ENCODE measurements at places on chromosomes 2 and 18. TPM values are rescaled to one million over a fixed set of nuclear protein-coding genes. Genes with fewer than 3 reads are reported as not detected.

- peak; percentile 34 for DNase-seq
These were observed 322.0 kb downstream of the PRKCE start for GRCh38 chr2:45973426-45973825.

DNA sequence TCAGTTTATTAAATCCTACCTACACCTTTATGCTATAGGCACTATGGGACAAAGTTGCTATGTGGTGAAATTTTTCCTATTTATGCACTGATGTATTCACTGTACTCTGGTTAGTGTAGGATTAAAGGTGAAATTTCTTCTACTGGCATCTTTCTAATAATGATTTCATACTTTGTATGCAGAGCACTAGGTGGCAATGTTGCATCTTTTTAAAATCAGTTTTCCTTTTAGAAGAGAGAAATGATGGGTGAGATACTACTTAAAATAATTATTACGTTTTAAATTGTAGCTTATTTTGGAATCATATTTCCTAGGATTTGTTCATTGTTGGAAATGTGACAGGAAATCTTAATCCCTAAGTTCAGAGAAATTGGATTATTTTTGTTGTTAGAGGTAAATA lies 150.9 kb downstream of the CD8B2 start:
- no peak for DNase-seq

DNA sequence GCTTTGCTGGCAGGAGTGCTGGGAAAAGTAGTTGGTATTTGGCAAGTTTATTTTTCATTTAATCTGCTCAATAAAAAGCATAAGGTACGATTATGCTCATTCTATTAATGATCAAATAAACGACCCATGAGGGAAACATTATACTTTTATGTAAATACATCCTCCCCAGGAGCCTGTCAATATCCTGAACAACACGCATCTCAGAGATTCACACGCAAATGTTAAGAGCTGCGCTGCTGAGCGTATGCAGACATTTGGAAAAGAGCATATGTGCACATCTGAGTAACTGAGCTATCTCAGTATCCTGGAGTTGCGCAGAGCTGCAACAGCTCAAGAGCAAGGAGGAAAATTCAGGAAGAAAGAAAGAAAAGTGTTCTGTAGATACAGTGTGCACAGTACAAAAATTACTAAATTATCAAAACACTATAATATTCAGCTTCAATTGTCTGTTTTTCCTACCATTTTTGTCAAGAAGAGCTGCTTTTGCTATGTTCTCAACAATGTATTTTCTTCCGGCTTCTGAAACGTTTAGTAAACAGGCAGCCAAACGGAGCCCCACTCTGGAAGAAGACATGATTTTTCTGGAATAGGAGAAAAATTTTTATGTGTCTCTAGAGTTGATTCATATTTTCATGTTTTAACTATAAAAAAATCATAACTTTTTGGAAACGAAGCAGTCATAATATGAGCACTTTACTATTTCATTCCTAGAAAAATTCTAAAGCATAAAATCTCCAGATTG lies 2.4 kb downstream of the FTCDNL1 start:
- no peak for DNase-seq

- DNase-seq, result no peak
These were observed 104.0 kb downstream of the CYRIA start for GRCh38 chr2:16561676-16562075.

GRCh38 chr2:178227187-178227586 lies 32.9 kb downstream of the OSBPL6 start:
- no peak for DNase-seq

- DNase-seq, result no peak
These were observed 755.7 kb upstream of the HS6ST1 start for GRCh38 chr2:129074298-129074920.

- no peak for DNase-seq
These were observed 24.1 kb downstream of the ENOSF1 start for GRCh38 chr18:688323-688722.

DNA sequence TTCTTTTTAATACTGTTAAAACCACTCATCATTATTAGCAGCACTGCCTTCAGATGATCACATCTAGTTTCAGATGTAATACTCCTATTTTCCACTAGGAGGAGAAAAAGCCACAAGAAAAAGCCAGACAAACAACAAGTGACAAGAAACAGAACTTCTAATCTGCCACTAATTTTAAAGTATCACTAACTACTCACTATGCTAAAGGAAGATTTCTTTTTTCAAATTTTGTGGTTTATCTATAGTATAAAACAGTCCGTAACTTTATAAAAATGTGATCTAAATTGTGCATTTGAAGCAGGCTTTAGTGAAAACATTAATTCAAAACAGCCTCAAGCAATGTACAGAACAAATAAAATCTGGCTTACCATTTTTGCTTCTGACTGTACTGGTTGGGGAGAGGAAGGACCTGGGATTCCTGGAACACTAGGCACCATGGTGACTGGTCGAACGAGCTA lies 56.8 kb downstream of the ATF2 start:
- DNase-seq, result peak; percentile 21

DNA sequence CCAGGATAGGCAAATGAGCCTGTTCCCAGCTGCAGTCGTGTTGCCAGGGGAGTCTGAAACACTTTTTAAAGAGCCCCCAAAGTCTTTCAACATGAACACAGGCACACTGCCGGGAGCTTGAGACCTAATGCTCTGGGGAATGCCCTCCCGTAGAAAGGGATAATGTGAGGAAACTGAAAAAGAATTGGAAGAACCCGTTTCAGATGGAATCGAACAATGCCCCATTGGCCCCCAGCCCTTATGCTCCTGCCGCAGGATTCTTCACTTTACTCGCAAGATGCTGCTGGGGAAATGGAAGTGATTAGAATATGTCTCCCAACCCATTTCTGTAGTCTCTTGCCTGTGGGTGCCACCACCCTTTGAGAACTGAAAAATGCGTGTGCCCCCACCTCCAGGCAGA lies 136.3 kb upstream of the GATA6 start:
- DNase-seq, result no peak

DNA sequence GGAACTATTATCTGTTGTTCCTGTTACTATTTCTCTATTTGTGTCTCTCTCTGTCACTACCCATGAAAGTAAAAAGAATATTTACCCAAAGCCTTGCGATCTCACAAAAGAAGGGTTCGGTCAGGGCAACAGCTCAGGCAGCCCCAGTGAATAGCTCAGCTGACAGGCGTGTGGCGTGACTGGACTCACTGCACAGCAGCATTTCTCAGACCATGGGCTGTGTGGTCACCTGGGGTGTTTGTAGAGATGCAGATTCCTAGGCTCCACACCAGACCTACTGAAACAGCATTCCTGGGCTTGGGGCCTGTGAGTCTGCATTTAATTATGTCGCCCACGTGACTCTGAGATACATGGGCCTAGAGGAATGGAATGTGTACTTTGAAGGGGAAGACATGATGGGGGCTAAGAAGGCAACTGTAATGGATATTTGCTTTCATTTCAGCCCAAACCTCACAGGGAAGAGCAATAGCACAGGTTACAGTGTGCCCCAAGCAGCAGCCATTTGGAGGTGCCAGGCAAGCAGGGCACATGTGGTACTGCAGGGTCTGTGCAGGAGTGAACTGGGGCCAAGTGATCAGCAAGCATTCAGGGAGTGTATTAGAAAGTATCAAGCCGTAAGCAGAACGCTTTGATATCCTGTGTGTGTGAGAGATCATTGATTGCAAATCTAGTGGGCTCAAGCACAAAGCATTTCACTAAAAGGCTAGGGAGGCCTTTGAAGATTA lies 90.4 kb upstream of the RBMS1 start:
- DNase-seq, result no peak

DNA sequence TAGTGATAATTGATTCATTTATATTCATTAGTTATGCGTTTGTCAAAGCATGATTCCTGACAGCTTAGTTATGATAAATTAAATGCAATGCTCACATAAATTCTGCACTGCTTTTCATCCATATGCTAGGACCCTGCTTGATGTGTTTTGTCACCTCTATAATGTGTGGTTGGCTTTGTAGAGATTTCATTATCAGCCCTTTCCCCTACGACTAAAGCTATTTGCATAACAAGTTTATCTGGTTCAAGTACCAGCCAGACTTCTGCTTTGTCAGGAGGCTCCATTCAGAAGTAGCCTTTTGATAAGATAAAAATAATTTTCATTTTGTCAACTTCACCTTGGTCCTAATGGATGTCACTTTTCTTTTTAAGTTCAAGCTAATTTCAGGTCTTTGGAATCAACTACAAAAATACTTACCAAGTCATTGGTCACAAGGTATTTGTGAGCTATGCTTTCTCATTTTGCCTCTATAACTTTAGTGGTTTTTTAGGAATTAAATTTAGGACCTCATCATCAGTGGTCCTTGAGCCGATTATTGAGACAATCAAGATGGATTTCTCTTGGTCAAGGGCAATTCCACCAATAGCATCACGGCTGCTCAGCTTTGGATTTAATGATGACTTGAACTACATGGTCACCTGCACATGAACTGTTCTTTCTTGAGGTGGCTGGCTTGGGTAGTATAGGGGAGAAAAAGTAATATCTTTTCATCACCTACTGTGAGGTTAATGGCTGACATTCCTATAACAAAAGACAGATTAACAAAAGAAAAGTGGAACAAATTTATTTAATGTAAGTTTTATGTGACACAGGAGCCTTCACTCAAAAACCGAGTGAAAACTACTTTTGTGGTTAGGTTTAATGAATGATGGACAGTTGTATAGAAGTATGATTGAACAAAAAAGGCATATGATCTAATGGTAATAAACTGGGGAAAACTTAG lies 162.1 kb downstream of the MYO3B start:
- no peak for DNase-seq

DNA sequence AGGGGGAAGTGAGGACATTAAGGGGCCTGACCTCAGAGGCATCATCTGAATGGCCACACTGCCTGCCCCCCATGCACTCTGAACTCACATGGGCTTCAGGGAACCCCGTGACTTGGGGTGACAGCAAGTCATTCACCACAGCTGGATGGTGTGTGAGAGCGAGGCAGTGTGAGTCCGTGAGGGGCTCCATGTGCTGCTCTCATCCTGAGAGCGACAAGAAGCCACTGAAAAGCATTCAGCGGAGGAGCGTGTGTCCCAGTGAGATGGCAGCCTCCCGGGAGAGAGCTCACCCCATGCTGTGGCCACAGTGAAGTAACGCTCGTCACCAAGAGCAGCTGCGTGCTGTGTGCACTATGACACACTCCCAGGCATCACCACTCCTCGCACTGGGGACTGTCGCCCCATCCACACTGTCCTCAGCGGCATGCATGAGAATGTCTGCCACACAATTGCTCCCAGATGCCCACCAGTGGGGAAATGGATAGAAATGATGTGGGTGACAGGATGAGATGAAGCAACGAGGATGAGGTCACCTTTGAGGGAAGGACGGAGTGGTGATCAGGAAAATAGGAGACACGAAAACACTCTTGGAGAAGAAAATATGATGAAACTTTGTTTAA lies 213.0 kb upstream of the RAB6C start:
- peak; percentile 25 for DNase-seq

- no peak for DNase-seq
These were observed 443.7 kb downstream of the TNS1 start for GRCh38 chr2:217559084-217559483.

- DNase-seq, result peak; percentile 79
These were observed 1.1 kb upstream of the GBX2 start for GRCh38 chr2:236169151-236169721.

DNA sequence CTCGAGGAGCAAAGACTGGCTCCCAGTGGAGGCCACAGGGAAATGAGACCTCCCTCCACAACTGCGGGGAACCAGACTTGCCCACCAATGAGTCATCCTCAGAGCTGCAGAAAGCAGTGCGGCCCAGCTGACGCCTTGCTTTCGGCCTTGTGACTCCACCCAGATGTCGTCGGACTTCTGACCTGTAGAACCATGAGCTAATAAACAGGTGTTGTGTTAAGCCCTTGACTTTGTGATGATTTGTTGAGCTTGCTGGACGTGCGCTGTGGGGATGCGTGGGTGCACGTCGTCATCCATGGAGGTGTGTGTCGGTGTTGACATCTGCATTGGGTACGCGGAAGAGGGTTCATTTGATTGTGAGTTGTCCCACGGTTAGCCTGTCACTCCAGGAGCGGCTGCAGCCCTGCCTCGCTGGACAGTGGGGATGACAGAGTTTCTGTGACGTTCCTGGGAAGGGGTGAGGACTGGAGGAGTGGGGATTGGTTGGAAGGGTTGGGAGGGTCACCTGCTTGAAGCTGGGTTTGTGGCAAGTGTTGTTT lies 154.1 kb downstream of the SH3BP4 start:
- DNase-seq, result no peak

GRCh38 chr2:230324503-230324902 lies 2.5 kb upstream of the SP140L start:
- DNase-seq, result no peak

- DNase-seq, result no peak
These were observed 241.2 kb upstream of the SKOR2 start for GRCh38 chr18:47492691-47493090.

DNA sequence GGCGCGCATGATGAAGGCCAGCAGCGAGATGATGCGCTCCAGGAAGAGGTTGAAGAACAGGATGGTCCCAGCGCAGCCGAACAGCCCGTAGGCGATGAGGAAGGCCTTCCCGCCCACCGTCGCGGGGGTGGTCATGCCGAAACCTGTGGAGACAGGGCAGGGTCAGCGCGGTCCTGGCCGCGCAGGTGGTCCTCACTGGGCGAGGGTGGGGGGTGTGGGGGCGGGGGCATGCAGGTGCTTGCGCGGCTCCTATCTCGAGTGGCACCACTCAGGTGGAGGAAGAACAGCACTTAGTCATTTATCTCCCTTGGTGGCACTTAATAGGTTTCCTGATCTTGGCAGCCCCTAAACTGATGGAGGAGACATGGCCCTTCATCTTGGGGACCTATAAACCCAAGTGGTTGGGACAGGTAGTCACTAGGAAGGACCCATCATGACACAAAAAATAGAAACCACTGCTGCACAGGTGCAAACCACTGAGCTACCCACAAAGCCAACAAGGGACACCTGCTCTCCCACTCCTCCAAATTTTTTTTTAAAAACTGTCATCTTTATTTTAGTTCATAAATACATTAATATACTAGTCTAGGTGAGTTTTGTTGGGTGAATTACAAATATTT lies 118.8 kb downstream of the MSH2 start:
- DNase-seq, result peak; percentile 48

The EPHA4 gene
- total RNA-seq, result 20.2 TPM

The GCG gene
- not detected for total RNA-seq

The LRP2 gene
- 1.3 TPM for total RNA-seq

The PCARE gene
- total RNA-seq, result not detected

The PPM1G gene
- 151 TPM for total RNA-seq

The BMP10 gene
- total RNA-seq, result not detected

The PAX8 gene
- not detected for total RNA-seq

The LINC00305 gene
- total RNA-seq, result not detected

Data from H7 (cell line).